NAMALWA (cell line): ENCODE measurements at places on chromosomes 3 and 15.

DNA sequence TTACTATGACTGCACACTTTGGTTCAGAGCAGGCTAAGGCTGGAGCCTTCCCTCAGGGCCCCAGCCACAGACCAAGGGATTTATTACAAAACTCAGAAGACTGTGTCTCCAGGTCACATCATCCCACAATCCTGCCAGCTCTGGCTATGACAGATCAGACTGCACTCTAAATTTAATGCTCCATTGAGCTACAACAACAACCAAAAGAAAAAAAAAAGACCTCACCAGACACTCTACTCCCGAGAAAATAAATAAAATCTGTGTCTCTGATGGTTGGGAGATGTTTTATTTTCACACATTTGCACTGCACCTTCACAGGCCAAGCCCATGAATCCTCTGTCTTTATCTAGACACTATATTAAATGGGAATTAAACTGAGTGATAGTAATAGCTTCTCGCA is 50.8 kb upstream of the CTNNB1 start:
- no peak for DNase-seq

- no peak for DNase-seq
Observed at GRCh38 chr3:16487511-16488175, 25.9 kb downstream of the RFTN1 start.

- DNase-seq = no peak
Observed at GRCh38 chr15:49627407-49627877, 6.6 kb downstream of the DTWD1 start.

GRCh38 chr15:67146234-67146633 is 80.8 kb downstream of the SMAD3 start:
- DNase-seq = peak; percentile 43

DNA sequence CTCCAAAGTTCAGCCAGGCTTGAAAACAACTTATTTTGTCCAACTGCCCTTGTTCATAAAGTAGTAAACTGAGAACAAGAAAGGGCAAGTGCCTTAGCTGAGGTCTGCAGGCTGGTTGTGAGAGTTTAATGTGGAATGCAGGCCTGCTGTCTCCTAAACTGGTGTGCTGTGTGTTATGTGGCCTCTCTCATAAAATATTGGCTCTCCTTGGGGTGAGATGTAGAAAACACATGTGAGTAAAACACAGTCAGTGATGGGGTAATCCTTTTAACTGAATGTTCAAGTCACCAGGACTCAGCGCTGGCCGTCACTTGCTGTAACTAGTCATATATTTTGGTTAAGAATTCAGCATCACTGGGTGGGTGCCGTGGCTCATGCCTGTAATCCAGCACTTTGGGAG is 7.1 kb upstream of the ST6GAL1 start:
- no peak for DNase-seq

DNA sequence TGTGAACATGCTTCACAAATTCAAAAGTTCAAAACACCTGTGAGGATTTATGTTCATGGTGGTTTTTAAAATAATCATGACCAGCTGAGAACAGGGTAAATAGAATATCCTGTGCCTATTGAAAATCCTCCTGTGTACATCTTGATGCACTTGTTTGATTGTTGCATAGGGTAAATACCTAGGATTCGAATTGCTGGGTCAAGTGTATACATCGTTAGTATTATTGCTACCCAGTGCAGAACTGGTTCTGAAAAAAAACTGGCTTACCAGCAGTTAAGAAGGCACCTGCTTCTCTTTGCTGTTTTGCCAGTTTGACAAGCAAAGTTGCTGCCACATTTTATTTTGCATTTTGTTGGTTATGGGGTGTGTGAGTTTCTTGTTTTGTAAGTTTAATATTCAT is 272.6 kb downstream of the CLSTN2 start:
- no peak for DNase-seq

DNA sequence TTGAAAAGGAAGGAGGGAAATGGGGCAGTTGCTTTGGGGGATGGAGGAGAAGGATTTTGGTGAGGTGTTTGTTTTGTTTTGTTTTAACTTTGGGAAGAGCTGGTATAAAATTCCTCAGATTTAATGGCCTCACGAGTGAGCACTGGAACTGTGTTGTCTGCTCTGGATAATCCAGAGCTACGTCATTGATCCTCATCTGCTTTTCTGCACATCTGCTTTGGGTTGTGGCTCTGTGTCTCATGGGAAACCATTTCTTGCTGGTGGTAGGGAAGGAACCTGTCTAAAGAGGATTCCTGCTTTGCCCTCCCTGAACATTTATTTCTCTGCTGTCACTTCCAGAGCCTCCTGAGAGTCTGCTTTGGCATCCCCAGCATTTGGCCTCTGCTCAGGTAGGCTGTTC is 3.1 kb downstream of the SNRK start:
- DNase-seq = no peak

- no peak for DNase-seq
Observed at GRCh38 chr3:161700998-161701397, 204.4 kb downstream of the OTOL1 start.

DNA sequence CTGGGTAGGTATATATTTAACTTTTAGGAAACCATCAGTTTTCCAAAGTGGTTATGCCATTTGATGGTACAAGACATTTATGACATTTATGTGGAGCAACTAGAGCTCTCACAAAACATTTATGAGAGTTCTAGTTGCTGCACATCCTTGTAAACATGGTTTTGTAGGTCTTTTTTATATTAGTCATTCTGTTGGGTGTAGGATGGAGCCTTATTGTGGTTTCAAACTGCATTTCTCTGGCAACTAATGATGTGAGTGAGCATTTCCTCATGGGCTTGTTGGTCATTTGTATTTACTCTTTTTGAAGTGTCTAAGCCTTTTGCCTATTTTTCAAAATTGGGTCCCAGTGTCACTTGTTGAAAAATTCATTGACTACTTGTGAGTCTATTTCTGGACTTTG is 45.7 kb upstream of the MGLL start:
- no peak for DNase-seq

DNA sequence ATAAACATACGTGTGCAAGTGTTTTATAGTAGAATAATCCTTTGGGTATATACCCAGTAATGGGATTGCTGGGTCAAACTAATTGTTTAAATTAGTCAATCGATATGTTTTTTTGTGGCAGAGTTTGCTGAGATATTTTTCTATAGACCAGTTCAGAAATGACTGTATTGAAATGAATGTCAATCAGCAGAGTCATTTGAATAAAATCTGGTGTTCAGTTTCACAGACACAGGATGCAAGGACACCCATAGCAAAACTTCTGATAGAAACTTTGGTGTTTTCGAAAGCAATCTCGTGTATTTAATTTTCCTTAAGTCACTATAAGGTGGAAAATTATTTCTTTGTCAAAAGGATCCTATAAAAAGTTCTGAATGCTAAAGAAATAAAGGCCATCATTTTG is 434.4 kb downstream of the RAP2B start:
- DNase-seq = no peak

- peak; percentile 51 for DNase-seq
Observed at GRCh38 chr3:15646851-15647511, 45.4 kb downstream of the BTD start.

DNA sequence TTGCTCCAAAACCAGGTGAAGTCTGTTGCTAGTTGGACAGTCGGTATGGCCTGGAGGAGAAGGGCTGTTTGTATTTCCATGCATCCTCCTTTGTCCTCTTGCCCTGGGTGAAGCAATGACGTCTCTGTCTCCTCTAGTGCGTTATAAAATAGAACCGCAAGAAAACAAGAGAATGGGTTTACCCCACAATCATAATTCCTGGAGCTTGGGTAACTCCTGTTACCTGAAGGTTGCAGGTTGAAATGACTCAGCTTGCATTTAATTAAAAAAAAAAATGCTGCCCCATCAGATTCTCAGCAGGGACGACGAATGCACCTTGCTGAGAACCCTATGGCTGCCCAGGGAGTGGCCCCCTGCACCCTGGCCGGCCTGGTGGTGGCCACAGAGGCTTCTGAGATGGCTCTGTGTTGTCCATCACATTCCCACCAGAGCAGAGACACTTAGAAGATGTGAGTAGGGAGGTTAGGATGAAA is 228.2 kb upstream of the BHLHE40 start:
- DNase-seq = no peak

DNA sequence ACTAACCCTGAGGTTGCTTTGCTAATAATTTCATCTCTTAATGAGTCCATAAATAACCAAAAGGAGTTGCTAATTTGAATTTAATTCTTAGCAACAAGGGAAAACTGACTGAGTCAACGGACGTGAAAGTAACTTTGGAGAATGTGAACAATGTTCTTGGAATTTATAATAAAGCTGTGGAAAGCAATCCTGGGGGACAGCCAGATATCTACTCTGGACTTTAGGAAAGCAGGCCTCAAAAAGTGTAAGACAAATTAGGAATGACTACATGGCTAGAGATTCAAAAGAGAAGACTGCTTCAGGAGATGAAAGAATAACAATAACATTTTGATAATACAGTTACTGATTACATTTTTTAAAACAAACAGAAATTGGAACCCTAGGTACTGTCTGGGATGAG is 318.4 kb upstream of the COL8A1 start:
- no peak for DNase-seq

DNA sequence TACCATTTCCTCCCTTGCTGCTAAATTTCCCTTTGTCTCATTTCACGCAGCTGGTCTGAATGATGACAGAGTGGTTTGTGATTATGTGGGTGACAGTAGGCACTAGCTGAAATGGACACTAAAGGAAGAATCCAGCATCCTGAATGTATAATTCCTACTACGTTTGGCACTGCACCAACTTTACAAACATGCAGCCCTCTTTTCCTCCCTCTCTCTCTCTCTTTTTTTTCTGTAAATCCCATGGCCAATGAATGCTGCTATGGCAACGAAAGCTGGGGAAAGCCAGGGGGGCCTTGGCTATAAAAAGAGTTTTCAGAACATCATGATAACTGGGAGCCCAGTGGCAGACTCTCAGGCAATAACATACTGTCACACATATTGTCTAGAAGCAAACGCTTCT is 367.2 kb upstream of the AGTR1 start:
- DNase-seq = no peak

DNA sequence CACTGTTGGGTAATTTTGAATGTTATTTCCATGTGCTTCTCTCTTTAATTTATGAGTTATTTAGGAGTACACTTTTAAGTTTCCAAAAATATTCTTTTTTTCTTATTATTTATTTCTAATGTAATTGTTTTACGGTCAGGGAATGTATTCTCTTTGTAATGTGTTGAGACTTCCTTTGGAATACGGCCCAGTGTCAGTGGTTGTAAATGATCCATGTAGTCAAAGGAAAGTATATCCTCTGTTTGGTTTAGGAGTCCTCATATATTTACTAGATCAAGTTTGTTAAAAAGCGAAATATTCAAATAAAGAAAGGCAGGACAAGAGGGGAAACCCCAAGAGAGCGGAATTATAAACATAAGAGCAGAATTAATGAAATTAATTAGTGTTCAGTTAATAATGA is 49.0 kb upstream of the ADGRG7 start:
- DNase-seq = no peak

DNA sequence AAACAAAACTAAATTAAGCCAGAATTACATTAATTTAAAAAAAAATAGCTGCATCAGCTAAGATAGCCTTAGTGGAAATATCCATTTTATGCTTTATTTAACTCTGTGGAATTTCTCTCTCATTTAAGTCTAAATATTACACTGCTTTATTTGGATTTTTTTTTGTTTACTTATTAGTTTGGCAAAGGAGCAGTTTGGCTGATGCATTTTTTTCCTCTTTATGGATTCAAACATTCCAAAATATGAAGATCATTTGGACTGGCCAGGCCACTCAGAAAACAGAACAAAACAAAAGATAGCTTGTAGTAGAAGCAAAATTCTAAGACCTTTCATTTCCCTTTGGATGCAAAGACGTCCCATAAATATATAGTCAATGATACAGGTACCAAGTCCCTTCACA is 707.3 kb upstream of the UBE2E2 start:
- DNase-seq = no peak

GRCh38 chr3:194460566-194460965 is 26.2 kb downstream of the ATP13A3 start:
- DNase-seq = no peak

DNA sequence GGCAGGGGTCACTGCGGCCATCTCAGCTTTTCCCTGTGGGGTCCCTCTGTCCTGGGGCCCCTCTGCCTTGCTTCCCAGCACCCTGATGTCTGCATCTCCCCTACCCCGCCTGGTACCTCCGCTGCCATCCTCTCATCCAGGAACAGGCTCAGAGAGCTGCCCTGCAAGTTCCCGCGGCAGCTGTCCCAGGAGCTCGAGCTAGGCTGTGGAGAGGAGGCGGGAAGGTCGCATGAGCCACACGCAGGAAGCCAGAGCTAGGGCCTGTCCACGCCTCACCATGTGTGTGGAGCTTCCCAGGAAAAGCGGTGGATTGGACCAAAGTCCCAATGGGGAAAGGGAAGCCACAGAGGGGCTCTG is 12.5 kb downstream of the PLA2G4B start:
- no peak for DNase-seq

DNA sequence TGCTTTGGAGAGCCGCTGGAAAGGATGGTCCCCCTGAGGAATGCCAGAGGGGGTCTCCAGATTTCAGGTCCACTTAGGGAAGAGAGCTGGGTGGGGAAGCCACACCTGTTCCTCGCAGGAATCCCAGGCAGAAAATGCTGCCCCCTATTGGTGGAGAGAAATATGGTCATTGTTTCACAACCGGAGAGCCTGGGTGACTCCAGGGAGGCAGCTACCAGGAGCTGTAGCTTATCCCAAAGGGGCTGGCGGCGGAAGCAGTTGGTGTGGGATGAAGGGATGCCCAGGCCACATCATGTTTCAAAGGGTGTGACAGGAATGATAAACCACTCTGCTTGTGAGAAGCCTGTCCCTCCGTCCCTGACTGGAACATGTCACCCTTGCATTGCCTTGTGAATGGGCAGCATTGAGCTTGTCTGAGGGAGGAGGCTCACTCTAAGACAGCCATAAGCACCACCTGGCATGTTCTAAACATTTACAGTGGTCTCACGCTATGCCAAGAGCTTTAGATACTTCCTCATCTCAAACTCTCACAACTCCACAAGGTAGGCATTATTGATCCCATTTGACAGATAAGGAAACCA is 34.5 kb downstream of the POMGNT2 start:
- DNase-seq = peak; percentile 5

- DNase-seq = no peak
Observed at GRCh38 chr3:150072576-150072975, 101.9 kb upstream of the PFN2 start.

- no peak for DNase-seq
Observed at GRCh38 chr3:37526511-37526910, 335.2 kb upstream of the CTDSPL start.

DNA sequence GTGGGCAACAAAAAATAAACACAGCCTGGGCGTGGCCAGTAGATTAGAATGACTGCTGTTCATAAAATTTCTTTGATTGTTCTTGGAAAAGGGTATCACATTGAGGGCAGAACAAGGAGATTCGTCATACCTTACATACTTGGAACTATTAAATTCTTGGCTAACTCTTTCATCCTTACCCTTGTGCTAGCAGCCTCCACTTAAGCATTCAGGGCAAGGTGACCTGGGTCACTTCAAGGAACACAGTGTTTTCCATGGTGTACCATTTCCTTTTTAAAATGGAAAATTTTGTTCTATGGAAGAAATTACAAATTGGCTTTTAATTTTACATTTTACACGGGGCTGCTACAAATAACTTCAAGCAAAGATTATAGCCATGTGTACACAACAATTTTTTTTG is 60.8 kb downstream of the MINDY4B start:
- no peak for DNase-seq

- DNase-seq = no peak
Observed at GRCh38 chr3:187878772-187879518, 133.7 kb upstream of the BCL6 start.

GRCh38 chr3:69791919-69792399 is 52.7 kb downstream of the MITF start:
- peak; percentile 14 for DNase-seq
